Nucleus accumbens (tissue), 56 donors: ENCODE measurements at places on chromosomes 13 and 19.

- DNase-seq, result no peak
Observed at GRCh38 chr13:28185256-28185655, 46.9 kb downstream of the PAN3 start.

DNA sequence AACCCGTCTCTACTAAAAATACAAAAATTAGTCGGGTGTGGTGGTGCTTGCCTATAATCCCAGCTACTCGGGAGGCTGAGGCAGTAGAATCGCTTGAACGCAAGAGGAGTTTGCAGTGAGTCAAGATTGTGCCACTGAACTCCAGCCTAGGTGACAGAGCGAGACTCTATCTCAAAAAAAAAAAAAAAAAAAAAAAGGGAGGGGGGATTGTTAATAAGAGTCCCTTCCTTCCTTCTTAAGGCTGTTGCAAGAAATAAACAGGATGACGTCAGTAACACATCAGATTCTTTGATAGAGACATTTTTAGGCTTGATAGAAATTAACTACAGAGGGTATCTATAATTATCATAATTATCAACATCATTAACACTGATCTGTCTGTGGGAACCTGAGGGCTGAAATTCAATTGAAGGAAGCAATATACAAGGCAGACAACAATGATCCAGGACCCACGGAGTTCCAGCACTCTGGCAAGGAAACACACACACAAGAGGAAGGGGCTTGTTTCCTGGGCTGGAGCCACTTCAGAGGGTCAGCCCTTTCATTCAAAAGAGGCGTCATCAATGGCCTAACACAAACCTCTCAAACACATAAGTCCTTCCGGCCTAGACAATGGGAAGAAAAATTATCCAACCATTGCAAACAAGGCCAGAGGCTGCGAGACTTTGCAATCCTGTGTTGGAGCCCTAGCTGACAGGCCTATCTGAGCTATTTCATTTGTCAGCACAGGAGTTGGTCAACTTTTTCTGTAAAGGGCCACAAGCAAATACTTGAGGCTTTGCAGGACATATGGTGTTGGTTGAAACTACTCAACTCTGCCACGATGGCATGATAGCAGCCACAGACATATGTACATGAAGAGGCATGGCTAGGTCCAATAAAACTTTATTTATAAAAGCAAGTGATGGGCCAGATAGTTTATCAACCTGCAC is 105.2 kb downstream of the INSR start:
- DNase-seq, result no peak

GRCh38 chr13:73943137-73943964 is 190.9 kb downstream of the KLF12 start:
- DNase-seq, result no peak

GRCh38 chr13:59766236-59766635 is 397.5 kb downstream of the DIAPH3 start:
- DNase-seq, result no peak

DNA sequence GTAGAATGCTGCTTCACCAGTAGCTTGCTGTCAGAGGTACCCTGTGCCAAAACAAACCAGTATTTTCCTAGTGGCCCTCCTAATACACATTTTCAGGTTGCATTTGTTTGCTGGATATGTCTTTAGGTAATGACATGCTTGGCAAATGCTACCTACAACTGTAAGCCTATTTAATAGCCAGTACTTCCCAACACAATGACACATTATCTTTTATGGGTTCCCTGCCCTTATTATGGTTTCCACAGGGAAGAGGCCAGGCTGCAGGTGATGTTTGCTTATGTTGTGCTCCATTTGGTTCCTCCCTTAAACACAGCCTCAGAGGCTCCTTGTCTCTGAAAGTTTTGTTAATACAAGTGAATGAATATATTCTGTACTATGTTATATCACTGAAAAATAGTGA is 24.7 kb downstream of the FRY start:
- no peak for DNase-seq
